H7 (cell line): ENCODE measurements at places on chromosomes 5 and 9. TPM values are rescaled to one million over a fixed set of nuclear protein-coding genes. Genes with fewer than 3 reads are reported as not detected.

Gene OTP
- total RNA-seq, result not detected in 2 replicates

Gene FRMPD1
- total RNA-seq, result 0.03 TPM in 1 of 2 replicates, not detected in the other

Gene TAF11L6
- not detected in 2 replicates for total RNA-seq

Gene RELL2
- total RNA-seq, result 7.4 and 8.9 TPM in 2 replicates

Gene PTGS1
- 0.69 and 1.1 TPM in 2 replicates for total RNA-seq

Gene GABRA6
- not detected in 2 replicates for total RNA-seq

Gene CER1
- total RNA-seq, result 197 and 1,033 TPM in 2 replicates

Gene WDR31
- total RNA-seq, result 0.11 and 0.38 TPM in 2 replicates

Gene EGFL7
- total RNA-seq, result 68.5 and 87.3 TPM in 2 replicates

Gene CDC25C
- 36.0 and 38.7 TPM in 2 replicates for total RNA-seq

Gene SLC34A1
- total RNA-seq, result not detected in 2 replicates

DNA sequence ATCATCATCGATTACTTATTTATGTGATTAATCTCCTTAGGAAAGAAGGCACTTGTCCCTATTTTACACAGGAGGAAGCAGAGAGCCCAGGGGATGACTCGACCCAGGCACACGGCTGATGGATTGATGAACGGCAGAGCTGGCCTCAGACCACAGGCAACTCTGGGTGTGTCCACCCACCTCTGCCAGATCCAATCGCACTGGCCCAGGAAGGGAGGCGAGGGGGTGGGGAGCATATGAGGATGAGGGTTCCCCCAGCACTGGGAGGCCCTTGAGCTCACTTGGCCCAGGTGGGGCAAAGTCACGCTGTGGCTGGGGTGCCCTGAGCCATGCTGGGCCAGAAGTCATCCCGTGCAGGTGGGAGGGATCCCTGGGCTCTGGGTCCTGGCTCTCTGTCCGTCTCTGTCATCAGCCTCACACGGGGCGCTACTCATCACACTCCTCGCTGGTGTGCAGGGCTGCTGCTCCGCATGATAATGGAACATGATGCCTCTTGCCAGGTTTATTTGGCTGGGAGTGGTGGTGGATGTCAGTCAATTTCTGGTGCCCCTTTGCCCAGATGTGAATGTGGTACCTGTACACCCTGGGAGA is 160.1 kb downstream of the GAPVD1 start:
- no peak for DNase-seq

GRCh38 chr9:107087222-107087621 is 195.9 kb upstream of the RAD23B start:
- DNase-seq, result no peak

- no peak for DNase-seq
Observed at GRCh38 chr5:177334155-177334551, 17.3 kb downstream of the LMAN2 start.

DNA sequence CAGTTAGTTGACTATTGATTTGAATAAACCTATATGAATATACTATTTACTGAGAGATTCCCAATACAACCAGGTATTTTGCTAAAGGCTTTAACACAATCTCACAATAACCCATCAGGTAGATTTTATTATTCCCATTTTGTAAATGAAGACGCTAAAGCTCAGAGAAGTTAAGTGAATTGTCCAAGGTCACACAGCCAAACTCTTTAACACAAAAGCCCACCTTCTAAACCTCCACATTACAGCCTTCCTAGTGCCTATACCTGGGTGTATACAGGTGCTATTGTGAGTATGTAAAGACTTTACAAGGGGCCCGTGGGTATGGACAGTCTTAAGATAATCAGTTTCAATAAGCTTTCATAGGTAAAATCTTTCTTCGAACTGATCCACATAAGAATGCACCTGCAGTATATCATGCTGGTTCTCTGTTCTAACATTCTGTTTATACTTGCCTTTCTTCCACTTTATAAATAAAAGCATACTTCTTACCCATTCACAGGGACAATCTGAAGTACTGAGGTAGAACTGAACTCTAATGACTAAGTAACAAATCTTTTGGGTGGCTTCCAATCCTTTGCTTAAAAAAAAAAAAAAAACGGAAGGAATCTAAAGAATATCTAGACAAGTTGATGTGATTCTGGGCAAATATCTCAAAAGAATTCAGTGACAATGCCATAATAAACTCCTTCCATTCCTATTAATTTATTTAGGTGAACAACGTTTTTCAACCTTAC is 59.1 kb downstream of the PJA2 start:
- DNase-seq, result no peak

- no peak for DNase-seq
Observed at GRCh38 chr9:98428454-98428853, 173.0 kb upstream of the TBC1D2 start.

GRCh38 chr9:37342895-37343294 is 79.6 kb upstream of the GRHPR start:
- no peak for DNase-seq

- no peak for DNase-seq
Observed at GRCh38 chr5:61186634-61187033, 24.4 kb upstream of the SMIM15 start.

- DNase-seq, result no peak
Observed at GRCh38 chr5:110371011-110371724, 355.3 kb downstream of the TMEM232 start.

- DNase-seq, result no peak
Observed at GRCh38 chr9:26462751-26463150, 429.9 kb downstream of the CAAP1 start.

DNA sequence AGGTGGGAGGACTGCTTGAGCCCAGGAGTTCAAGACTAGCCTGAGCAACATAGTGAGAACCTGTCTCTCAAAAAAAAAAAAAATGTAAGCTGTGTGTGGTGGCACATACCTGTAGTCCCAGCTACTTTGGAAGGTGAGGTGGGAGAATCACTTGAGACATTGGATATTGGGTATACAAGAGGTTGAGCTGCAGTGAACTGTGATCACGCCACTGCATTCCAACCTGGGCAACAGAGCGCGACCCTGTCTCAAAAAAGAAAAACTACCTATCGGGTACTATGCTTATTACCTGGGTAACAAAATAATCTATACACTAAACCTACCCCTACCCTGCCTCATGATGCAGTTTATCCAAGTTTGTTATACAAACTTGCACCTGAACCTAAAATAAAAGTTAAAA is 64.9 kb downstream of the AOPEP start:
- DNase-seq, result no peak

DNA sequence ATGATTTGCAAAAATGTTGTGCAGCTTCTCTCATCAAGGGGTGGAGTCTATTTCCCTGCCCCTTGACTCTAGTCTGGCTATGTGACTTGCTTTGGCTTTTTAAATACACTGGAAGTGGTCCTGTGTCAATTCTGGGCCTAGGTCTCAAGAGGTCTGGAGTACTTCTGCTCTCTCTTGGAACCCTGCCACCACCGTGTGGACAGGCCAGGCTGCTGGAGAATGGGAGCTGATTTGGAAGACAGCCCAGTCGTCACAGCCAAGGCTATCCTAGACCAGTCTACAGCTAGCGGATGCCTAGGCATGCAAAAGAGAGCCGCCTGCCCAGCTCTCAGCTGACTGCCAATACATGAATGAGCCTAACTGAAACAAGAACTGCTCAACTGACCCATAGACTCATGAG is 56.7 kb upstream of the CLINT1 start:
- no peak for DNase-seq

DNA sequence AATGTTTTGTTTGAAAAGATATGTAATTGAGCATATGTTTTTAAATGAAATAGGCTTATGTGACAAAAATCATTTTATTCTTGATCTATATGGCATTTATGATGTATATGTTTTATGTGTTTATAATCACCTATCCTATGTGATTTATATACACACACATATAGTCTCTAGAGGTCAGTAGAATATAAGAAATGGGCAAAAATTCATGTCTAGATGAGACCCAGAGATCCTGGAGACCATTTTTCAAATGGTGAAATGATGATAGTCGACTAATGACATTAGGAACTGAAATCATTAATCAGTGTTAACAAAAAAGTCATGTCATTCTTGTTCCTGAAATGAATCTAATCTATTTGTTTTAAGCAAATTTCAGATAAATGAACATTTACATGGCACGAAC is 709.2 kb upstream of the WWC1 start:
- DNase-seq, result no peak

- no peak for DNase-seq
Observed at GRCh38 chr5:172881691-172882370, 47.8 kb downstream of the ERGIC1 start.

DNA sequence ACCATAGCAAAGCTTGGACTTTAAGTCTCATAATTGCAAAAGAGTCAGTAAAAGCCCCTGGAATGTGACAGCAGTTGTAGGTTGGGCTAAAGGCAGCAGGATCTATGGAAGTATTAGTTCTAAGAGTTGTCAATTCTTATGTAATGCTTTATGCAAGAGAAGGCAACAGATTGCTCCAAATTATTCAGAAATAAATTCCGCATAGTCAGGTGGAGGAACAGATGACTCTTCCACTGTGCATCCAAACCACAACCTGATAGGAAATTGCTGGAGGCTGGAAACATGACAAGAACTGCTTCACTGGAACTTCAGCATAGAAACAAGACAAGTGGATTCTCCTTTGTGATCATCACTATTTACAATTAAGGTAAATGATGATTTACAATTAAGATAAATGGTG is 101.0 kb downstream of the STARD4 start:
- DNase-seq, result no peak

DNA sequence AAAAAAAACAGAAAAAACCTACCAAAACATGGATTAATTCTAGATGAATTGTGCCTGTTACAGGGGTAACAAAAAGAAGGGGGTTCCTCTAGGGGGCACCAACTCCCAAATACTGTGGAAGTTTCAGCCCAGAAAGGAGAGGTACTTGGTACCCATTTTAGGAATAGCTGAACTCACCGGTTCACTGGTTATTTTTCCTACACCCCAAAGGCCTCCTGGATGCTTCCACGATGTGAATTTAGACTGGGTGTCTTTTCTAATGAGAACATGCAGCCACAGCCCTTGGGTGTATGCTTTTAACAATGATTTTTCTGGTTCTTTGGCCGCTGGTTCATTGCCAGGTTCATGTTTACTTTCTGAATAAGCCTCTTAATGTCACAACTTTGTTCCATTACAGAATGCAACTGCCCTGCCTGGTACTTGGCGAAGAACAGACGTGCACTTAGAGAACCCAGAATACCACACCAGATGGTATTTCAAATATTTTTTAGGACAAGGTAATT is 46.7 kb downstream of the GARNL3 start:
- peak; percentile 70 for DNase-seq

- no peak for DNase-seq
Observed at GRCh38 chr9:78566521-78566920, 269.6 kb downstream of the PSAT1 start.

GRCh38 chr5:58460732-58461286 is 923 bp upstream of the PLK2 start:
- DNase-seq, result peak; percentile 83

DNA sequence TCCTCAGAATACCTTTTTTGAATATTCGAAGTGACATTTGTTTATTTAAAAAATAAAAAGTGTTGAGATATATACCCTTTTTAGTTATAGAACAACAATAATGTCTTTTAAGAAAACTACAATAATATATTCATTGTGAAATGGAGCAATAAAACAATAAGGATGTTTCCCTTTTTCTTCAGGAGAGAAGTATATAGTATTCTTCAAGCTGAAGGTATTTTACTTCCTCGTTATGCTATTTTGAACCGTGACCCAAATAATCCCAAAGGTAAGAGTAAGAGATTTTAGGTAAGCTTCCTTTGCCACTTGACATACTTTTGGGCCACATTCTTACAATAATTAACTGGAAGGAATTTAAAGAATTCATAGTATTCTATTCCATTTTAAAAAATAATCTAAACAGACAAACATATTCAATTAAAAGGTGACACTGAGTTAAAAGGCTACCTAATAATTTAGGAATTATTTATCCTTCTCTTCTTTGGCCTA is 18.1 kb downstream of the PPIP5K2 start:
- DNase-seq, result no peak

GRCh38 chr9:87618226-87618625 is 107.7 kb upstream of the CTSL start:
- DNase-seq, result no peak

- DNase-seq, result peak; percentile 74
Observed at GRCh38 chr5:178839319-178839704, 20.4 kb upstream of the ZNF354B start.

DNA sequence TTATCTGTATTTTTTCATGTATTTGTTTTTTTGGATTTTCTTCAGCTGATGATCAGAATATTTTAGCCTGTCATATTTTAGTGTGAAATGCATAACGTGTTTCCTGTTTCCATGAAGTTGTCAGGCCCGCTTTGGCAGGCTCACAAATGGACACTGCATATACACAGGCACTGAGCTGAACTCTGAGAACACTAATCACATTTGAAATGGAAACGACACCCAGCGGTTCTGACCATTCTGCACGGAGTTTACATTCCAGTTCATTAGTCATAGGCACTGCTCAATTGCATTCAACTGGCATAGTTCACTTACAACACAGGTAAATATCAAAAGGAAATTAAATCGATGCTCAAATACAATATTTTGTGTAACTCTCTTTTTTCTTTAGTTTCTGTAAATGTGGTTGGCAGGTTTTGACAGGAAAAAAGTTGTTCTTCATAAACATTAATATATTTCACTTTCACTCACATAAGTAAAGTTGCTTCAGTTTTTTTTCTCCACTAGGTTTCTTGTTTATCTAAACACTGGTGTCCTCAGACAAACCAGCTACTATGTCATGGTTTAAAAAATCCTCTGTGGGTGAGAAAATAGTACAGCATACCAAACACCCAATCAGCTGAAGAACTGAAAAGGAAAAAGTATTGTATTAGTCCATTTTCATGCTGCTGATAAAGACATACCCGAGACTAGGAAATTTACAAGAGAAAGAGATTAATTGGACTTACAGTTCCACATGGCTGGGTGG is 559.0 kb upstream of the DAP start:
- no peak for DNase-seq

GRCh38 chr5:178314961-178315820 is 82.6 kb upstream of the PHYKPL start:
- DNase-seq, result no peak

DNA sequence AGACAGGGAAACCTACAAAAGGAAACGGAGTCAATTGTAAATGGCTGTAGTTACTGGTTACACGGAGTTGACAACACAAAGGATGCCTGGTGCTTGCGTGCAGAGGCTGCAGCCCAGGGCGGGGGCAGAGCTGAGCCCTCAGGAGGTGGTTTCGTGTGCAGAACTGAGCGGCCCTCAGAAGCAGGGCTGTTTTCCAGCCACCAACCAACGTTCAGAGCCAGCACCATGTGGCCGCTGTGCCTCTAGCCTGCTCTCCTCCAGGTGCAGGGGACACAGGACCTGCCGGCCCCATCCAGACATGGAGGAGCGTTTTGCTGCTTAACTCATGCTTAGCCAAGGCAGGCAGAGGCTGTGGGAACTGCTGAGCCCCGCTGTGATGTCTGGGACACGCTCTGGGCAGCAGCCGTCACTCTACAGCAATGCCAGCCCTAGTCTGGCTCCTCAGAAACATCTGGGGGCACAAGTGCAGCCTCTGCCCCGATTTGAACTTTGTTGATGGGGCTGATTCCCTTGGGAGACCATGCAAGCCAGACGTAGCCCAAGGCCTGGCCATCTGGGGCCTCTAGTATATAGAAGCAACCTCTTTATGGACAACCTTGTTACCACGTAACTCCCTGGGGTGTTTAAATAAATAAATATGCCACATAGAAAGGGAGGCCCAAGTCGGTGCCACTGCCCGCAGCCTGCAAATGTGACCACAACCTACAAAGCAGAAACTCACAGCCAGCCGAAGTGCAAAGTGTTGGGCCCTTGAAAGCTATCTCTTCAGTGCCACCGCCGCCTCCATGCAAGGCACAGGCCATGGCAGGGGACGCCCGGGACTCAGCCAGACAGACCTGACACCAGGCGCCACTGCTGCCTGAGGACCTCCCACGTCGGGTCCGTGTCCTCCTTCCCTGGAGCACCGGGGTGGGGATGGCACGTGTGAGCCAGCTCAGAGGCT is 42.1 kb downstream of the NKD2 start:
- DNase-seq, result peak; percentile 56

GRCh38 chr9:8489835-8490234 is 690.3 kb upstream of the DMAC1 start:
- DNase-seq, result no peak
